ENCODE measurements at places on chromosomes 2 and 18.

GRCh38 chr2:99140860-99141109 is 722 bp upstream of the C2orf15 start:
- DNase-seq, result no peak

- no peak for DNase-seq
Measured at GRCh38 chr2:191938779-191939178, 91.9 kb upstream of the CAVIN2 start.

DNA sequence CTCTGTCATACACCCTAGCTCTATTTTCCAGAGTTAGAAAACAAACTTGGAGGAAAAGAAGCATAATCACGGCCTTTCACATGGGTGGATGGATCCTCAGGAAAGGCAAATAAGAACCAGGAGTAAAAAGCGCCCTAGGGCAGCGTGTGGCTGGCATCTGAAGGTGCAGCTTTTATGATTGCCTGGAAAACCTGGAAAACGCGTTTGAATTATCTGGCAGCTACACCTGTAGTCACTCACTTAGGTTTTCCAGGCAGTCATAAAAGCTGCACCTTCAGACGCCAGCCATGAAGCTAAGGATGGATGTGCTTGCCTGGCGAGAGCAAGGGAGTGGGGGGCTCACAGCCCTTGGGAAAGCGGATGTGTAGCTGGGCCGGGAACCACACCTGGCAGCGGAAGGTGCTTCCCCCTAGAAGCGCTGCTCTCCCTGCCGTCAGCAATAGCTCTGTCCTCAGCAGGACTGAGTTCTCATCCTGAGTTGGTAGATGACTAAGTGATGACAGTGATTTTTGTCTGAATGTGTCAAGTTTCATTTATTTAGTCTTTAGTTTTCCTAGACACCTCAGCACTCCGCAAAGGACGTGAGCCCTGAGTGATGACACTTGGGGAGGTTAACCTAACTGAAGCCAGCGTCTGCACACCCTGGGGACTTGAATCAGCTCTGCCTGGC is 82.0 kb downstream of the DCDC2C start:
- no peak for DNase-seq

GRCh38 chr18:48805826-48806535 is 144.8 kb downstream of the SMAD7 start:
- DNase-seq, result no peak

GRCh38 chr2:31032475-31032874 is 105.8 kb downstream of the GALNT14 start:
- no peak for DNase-seq

DNA sequence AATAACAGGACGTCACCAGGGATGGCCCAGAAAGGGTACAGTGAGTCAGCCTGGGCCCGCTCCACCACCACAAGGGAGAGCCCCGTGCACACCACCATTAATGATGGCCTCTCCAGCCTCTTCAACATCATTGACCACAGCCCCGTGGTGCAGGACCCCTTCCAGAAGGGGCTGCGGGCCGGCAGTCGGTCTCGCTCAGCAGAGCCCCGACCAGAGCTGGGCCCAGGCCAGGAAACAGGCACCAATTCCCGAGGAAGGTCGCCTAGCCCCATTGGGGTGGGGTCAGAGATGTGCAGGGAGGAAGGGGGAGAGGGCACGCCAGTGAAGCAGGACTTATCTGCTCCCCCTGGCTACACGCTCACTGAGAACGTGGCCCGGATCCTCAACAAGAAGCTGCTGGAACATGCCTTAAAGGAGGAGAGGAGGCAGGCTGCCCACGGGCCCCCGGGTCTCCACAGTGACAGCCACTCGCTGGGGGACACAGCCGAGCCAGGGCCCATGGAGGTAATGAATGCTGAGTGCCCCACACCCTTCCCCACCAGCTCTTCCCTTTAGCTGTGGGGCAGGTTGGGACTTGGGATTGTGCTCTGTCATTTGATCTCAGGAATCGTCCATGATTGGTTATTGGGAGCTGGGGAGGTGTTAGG is 120.5 kb downstream of the MTCL1 start:
- DNase-seq, result no peak

GRCh38 chr2:190679813-190680591 is 31.1 kb downstream of the NAB1 start:
- peak; percentile 62 for DNase-seq

DNA sequence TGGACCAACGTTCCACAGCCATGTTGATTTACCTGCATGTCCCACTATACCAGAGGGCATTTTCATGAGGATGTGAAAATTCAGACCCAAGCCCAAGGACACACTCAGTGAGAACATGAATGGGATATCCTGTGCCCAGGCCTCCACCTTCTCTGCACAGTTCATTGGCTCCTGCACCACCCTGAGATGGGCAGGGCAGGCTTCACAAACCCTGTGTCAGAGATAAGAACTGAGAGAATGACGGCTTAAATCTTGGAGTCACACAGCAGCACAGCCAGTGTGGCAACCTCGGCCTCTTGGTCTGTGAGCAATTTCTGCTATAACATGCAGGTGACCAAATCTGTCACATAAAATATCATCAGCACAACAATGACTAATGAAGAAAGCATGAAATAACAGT is 71.9 kb downstream of the UXS1 start:
- DNase-seq, result no peak

DNA sequence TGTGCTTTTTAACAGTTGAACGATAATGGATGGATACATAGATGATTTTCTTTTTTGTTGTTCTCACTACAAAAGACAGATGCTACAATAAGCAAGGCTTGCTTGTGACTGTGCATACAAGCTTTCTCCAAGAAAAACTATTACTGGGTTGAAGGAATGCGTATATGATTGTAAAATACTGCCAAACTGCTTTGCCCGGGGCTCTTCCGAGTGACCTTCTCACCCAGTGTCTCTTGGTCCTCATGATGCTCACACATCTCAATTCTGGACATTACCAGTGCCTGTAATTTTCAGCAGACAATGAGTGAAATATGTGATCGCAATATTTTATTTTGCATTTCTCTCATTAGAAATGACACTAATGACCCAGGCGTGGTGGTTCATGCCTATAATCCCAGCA is 35.9 kb downstream of the INPP5D start:
- no peak for DNase-seq

GRCh38 chr2:100924122-100924519 is 78.0 kb upstream of the RPL31 start:
- peak; percentile 19 for DNase-seq

- DNase-seq, result peak; percentile 82
Measured at GRCh38 chr2:102301867-102302362, 9.4 kb upstream of the IL1RL1 start.

- no peak for DNase-seq
Measured at GRCh38 chr2:71536226-71536671, 82.9 kb downstream of the DYSF start.

DNA sequence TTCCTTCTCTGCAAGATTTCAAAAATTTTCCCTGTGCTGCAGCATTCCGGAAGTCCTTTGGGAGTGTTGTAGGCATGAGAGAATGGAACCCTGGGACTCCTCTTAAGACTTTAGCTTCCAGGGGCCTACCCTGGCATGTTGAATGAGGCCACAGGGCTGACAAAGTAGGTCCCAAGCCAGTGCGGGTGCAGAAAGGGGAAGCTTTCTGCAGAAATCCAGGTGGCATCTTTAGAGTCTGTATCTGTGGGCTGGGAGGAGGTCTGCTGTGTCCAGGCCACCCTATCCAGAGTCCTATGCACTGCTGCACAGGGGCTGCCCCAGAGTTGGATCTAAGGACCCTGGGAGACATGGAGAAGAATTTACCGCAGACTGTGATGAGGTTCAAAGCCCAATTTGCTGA is 1.9 kb upstream of the SIX2 start:
- DNase-seq, result no peak

DNA sequence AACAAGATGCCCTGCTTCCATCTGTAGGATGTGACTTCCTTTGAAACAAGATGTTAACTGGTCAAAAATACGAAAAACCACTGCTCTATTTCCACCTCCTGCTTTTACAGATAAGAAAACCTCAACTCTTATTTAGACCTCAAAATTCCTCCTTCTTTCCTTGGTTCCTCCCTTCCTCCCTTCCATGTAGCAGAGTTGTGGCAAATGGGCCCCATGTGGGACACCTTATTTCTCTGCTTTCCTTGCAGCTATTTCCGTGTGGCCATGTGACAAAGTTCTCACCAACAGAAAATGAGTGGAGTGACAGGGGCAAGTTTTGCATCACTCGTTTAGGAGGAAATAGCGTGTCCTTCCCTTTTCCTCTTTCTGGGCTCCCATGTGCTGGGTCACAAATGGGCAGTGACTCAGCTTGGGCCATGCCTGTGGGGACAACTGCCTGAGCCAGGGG is 69.4 kb upstream of the SMAD2 start:
- DNase-seq, result no peak

DNA sequence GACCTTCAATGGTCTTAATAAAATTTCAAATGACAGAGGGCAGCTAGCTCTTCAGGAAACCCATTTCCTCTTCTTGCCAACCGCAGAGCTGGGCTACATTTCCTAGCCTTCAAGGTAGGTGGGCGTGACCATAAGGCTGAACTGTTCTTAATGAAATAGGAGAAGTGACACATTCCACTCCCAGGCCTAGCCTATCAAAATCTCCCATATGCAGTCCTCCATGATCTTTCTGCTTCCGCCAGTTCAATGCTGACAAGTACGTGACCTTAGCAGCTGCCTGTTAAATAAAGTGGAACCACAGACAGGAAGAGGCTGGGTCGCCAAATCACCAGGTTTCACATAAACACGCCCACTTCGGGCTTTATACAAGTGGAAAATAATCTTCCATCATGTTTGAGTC is 13.2 kb downstream of the SERPINE2 start:
- DNase-seq, result peak; percentile 82

GRCh38 chr2:159546716-159547430 is 69.5 kb downstream of the BAZ2B start:
- no peak for DNase-seq

DNA sequence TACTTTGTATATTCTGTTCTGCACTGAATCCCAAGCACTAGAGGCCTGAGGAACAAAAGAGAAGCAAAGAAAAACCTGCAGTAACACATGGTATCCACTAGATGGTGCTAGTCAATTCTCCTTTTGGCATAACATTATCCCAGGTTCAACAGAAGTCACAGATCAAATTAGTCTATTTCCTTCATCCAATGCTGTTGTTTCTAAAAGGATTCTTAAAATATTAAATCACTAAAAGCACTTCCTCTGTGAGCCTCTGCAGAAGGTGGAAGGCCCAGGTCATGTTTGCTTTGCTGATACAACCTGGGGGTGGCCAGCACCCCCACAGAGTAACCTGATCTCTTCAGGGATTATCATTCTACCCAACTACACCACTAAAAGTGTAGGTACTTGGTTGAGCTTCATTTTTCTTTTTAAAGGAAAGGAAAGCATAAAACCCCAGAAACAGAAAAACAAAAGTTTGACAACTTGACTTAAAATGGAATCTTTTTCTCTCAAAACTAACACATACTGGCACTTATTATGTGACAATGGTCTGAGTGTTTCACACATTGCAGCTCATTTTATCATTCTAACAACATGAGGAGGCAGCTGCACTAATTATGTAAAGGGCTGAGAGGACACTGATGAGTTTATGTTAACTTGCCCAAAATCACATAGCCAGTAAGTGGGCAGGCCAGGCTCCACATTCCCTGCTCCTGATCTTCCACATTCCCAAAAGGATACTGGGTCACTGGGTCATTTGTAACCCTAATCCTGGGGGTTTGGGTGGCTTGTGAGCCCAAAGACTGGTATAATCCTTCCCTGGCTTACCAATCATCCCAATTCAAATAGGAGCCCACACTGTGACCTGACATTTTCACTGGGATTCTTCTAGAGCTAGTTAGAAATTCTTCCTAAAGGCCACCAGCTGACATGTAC is 66.8 kb upstream of the DNER start:
- DNase-seq, result no peak

DNA sequence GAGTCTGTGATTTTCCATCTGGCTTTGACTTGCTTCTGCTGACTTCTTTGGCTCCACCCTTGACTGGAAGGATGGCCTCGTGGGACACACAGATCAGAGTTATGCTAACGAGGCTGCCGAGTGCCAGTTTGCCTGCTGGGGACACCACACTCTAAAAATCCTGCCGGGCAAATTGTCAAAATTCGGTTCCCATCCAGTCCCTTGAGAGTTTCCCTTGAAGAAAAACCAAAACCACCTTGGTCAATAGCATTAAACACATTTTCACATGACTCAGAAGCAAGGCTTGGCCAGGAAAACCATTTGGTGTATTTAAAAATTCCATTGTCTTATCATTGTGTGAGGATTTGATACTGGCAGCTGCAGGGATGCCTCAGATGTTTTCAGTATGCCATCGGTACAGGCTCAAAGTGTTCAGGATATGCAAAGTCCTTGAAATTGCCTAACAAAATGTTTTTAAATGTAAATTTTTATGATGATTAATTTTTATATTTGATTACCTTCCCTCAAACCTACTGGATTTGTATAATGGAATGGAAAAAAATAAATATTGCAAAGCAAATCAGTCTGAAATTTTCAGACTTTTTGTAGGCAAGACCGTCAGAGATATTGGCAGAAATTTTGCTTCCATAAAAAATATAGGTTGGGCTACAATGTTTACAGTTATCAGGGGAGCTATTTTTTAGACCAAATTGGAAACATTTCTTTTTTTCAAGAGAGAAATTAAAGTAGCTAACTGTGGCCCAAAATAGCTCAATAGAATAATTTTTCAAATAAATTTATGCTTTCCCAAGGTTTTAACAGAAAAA is 41.6 kb downstream of the KCNE4 start:
- no peak for DNase-seq

DNA sequence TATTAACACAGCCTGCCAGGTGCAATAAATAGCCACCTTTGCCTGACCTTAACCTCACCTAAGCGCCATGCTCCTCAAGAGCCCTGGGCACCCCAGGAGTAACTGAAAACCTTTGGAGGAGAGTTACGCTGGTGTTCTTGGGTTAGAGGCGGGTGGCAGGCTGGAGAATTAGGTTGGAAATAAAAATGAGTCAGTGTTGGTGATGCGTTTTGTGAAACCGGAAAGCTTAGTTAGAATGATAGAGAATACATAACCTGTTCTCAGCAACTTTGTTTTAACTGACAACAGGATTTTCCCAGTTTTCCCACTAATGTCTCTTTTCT is 17.0 kb downstream of the LRRFIP1 start:
- DNase-seq, result no peak

DNA sequence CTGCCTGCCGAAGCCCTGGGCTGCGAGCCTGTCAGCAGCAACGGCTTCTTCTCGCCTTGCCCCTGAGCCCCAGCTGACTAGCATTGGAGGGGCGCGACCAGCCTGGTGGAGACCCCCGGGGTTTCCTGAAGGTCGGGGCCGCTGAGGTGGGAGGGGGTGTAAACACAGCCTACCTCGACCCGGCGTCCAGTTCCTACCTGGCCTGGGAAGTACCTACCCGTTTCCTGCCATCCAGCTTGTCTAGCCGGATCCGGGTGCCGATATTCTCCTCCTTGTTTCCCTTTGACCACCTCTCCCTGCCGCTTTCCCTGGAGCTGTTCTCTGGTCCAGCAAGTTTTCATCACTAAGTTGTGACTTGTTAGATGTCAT is 511 bp downstream of the MOB4 start:
- DNase-seq, result no peak

GRCh38 chr2:60453872-60454271 is 99.6 kb downstream of the BCL11A start:
- DNase-seq, result no peak

- DNase-seq, result no peak
Measured at GRCh38 chr2:241558532-241559322, at the start of gene BOK. Gene BOK, plus strand, starts transcription at chr2:241558745. Its CDS starts 739 bp downstream, at chr2:241559484.
